ENCODE measurements at places on chromosomes 1 and 21.

DNA sequence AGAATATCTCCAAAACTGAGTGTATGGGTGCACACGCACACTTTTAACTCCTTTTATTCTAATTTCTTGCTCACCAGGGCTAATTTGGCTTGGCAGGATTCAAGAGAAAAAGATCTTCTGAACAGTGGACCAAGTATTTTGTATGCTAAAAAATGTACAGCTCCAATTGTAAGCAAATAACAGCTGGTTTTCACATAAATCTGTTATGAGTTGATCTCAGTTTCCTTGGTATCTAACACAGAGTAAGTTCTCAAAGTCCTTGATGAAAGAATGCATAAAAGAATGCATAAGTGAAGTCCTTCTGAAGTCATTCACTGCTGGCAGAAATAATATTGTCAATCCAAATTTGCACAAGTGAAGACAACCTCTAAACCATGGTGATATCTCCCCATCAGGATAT, 213.0 kb downstream of the OMA1 start:
- no peak for DNase-seq

GRCh38 chr1:66752000-66752592, at the start of gene DYNLT5:
DYNLT5 (plus strand) TSS chr1:66752459; CDS start chr1:66754659, 2,200 bp downstream.
- DNase-seq: peak; percentile 72

DNA sequence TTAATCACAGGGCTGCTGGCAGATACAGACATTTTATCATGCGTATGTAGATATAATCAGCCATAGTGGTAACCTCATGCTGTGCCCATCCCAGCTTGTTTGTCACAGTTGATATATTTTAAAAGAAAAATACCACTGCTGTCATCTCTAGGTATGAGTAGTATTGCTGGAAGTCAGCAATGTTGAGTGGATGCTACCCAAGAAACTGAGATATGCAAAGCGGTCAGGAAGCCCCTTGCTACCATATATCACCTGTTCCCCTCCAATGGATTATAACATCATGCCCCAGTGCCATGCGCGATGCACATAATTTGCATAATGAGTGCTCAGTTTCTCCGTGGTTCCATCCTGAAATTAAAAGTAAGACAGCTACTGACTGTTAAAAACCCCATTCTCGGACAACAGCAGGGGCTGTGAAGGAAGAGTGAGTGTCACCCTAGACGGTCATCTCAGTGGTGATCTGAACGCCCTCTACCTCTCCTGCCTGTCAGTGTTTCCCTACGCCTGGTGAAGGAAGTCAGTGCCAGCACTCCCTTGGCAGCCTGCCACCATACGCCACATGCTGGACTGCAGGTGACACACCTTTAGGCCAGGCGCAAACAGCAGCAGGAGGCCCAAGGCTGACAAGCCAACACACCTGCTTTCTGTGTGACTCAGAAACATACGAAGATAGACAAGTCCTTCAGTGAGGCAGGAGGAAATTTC, 2.7 kb downstream of the IL10RB start:
- no peak for DNase-seq

- DNase-seq: no peak
These were observed 20.7 kb downstream of the HMGCS2 start for GRCh38 chr1:119748040-119748439.

GRCh38 chr1:15948091-15948591, 27.8 kb downstream of the ZBTB17 start:
- no peak for DNase-seq

- DNase-seq: no peak
These were observed 50.4 kb downstream of the ZSWIM5 start for GRCh38 chr1:45155957-45156356.

- DNase-seq: no peak
These were observed 32.8 kb upstream of the BACH1 start for GRCh38 chr21:29265690-29266479.

DNA sequence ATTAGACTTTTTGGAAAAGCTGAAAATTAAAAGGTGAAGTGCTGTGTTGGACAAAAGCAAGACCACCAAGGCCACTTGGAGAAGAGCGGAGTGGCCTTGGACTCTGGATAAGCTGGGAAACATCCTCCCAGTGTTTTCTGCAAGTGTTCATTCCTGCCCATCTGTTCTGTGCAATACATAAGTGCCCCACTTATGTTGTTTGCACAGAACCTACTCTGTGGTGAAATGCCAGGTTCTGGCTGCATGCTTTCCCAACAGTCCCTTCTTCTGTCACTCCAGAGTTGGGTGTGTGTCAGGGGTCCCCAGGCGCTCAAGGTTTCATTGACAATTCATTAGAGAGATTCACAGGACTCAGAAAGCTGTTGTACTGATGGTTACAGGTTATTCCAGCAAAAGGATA, 30.3 kb downstream of the NHLH2 start:
- DNase-seq: no peak

DNA sequence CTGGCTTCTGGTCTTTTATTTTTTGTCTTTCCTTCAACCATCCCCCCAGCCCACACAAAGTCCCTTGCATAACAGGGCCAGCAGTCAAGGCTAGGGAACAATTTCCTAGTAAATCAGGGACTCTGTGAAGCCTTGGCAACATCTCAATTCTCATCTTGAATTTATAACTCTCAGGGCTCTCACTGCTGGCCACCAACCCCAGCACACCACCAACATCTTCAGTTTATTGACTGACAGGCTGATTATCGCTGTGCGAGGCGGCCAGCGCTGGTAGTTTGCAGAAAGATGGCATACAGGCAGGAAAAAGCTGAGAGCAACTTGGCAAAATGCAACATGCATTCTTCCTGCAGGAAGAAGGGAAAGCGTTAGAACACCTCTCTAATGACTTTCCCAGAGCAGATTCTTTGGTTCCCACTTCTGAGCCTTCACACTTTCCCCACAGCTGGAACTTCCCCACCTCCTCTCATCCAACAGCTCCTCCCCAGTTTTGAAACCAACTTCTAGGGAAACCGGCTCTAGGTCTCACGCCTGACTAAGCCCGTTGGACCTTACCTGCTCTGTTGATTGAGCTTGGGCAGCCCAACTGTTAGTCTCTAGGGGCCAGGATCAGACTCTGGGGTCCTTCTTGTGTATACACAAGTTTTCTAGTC, 26.3 kb upstream of the CSF1 start:
- DNase-seq: no peak

GRCh38 chr1:234613128-234613875, 3.3 kb upstream of the IRF2BP2 start:
- DNase-seq: no peak
